D721Med (cell line): ENCODE measurements at places on chromosomes 5 and 9.

GRCh38 chr9:107827304-107827703, 337.7 kb upstream of the KLF4 start:
- DNase-seq: no peak

GRCh38 chr9:81035601-81036000, 653.7 kb downstream of the TLE1 start:
- no peak for DNase-seq

- no peak for DNase-seq
Observed at GRCh38 chr5:168865968-168866367, 286.8 kb upstream of the PANK3 start.

- peak; percentile 53 for DNase-seq
Observed at GRCh38 chr9:133148199-133149129, 15.2 kb downstream of the GBGT1 start.

- DNase-seq: no peak
Observed at GRCh38 chr5:60230456-60230855, 336.9 kb upstream of the PDE4D start.

GRCh38 chr9:131500939-131501541, 1.7 kb upstream of the POMT1 start:
- no peak for DNase-seq

GRCh38 chr5:139157556-139157955, 40.6 kb downstream of the SIL1 start:
- DNase-seq: no peak

DNA sequence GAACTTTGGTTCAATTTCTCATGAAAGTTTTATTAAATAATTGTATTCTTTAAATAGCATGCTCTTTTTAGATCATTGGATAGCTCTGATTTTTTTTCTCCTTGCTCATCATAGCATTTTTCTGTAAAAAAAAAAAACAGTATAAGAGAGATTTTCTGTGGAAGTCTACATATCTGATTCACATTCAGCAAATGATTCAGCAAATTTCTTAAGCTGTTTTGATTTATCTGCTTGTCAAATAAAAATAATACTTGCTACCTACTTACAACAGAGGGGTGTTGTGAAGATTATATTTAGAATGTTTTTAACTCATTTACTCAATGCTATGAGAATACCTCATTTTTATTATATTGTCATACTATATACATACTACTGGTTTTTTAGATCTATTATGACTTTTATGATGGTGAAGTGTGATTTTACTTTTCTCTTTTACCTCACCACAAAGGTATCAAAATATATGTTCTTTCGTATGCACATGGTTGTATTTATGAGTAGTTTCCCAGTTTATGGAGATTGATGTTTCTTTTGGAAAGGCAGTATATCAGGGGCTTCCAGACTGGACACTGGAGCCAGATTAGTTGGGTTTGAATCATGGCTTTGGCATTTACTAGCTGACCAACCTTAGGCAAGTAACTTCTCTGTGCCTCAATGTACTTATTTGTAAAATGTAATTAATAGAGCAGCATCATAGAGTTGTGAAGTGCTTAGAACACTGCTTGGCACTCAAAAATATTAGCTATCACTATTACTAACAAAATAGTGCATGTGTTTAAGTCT, 25.5 kb downstream of the TNPO1 start:
- DNase-seq: no peak

DNA sequence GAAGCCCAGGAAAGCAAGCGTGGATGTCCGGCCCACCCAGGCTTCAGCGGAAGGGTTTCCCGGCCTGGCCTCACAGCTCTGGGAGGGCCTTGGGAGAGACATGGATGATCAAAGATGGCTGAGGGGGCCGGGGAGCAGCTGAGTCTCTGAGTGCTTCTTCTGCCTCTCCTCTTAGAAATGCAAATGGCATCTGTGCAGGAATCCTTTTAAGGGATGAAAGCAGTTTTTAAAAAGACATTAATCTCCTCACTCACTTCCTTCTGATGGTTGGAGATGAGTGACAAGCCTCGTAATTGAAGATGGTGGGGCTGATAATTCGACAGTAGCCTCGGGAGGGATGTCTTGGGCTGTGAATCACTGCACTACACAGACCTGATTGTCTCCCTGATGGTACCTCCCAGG, 24.3 kb upstream of the PITX1 start:
- no peak for DNase-seq

DNA sequence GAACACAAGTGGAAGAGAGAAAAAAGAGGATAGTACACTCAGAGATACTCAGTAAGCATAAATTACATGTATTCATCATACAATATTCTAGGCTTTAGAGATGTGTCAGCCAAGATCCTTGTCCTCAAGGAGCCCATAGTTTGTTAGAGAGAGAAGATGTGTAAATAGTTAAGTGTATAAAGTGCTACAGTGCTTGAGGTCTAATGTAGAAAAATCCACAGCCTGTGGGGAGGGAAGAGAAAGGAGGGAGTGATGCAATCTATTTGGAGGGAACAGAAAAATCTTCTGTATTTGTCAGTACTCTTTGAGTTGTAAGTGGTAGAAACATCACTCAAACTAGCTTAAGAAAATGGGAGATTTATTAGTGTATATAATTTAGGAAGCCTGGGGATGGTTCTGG, 81.9 kb downstream of the PALM2AKAP2 start:
- DNase-seq: no peak

DNA sequence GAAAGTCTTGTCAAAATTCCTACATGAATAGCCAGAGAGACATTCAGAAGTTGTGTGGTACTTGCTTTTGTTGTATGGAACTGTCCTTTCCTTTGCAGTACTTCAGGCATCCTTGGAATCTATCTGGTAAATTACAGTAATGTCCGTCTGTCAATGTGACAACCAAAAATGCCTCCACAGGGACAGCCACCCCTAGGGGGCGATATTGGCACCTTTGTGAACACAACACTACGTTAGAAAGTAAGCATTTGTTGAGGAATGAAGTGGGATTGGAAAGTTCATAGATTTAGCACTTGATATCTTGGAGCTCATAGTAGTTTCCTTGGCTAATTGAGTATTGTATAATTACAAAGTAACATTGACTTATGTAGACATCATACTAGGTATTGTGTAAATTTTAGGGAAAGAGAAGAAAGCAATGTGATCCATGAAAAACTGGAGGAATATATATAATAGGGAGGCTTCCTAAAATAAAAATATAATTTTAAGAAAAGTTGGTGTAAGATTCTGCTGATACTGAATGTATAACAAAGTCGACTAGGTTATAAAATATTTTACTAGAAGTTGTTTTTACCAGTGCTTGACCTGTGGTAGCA, 32.7 kb downstream of the TMEFF1 start:
- peak; percentile 17 for DNase-seq

- no peak for DNase-seq
Observed at GRCh38 chr5:111214052-111214742, 10.0 kb upstream of the CAMK4 start.
